Renal cortical epithelial cell (primary cell): ENCODE measurements at places on chromosomes 2 and 18.

GRCh38 chr2:207035875-207036274 lies 96.6 kb downstream of the CPO start:
- DNase-seq: no peak

- DNase-seq: peak; percentile 91
Observed at GRCh38 chr2:224885836-224886547, 156.3 kb downstream of the DOCK10 start.

DNA sequence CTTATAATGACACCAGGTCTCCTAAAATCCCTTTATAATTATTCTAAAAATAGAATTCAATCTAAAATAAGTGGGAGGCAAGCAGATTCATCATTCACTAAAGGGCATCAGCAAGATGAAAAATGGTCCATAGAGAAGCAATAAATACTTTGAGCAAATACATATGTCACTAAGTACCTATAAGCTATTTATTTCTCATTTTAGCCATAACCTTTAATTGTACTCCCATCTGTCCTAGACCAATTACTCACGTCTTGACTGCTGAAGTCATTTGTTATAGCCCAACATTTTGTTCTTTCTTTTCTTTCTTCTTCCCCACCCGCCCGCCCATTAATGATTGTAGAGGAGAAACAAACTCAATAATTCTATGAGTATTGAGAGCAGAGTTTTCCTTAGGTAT lies 105.7 kb downstream of the MAP2 start:
- no peak for DNase-seq

DNA sequence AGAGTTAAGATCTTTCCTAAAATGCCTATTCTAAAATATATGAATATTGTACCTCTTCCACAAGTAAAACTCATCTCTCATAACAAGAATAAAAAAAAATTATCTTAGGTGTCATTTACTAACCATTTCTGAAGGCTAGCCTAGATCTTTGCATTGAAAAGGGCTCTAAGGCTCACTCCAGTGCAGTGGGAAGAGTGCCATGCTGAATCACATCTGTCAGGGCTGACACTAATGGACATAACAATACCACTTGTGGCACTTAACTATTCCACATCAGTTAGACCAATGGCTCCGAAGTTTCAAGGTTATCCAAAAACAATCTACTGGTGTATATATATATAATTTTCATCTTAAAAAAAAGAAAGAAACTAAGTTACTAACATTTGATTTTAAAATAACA lies 130.2 kb downstream of the EXOC6B start:
- no peak for DNase-seq

DNA sequence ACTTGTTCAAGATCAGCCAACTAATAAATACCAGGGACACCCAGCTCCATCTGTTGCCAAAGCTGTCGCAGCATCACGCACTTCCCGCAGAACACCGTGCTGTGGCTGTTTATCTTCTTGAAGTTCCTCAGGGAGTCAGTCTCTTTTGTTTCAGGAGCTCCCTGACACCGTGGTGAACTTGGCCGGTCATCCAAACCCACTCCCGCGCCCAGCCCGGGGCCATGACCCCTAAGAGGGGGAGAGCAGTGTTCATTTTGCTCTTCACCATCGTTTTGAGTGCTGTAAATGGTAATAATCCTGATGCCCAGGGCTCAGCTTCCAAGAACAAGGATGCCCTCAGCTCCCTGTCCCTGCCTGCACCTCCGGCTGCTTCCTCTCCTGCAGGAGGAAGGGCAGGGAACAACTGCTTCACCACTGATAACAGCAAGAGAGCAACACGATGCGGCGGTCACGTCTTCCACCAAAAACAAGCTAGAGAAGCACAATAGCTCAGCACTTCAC lies 131.4 kb downstream of the SEPTIN10 start:
- DNase-seq: no peak

DNA sequence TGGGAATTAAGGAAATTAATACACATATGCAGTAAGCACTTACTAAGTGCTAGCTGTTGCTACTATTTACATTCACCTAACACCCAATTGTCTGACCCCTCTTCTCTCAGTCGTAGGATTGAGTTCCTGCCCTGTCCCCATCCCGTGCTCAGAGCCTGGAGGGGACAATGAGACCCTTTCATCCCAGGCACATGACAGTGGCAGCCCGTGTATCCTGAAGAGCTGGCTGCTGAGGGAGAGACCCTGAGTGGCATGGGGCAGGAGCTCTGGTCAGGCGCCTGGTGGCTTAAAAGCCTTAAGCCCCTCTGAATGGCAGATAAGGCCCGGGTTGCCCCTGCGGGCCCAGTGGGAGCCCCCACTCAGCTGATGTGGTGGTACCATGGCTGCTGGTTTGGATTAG lies 99.0 kb downstream of the DYSF start:
- DNase-seq: no peak
